Renal cortical epithelial cell (primary cell): ENCODE measurements at places on chromosomes 4 and X.

GRCh38 chr4:10321931-10322330, 135.3 kb downstream of the ZNF518B start:
- DNase-seq: no peak

DNA sequence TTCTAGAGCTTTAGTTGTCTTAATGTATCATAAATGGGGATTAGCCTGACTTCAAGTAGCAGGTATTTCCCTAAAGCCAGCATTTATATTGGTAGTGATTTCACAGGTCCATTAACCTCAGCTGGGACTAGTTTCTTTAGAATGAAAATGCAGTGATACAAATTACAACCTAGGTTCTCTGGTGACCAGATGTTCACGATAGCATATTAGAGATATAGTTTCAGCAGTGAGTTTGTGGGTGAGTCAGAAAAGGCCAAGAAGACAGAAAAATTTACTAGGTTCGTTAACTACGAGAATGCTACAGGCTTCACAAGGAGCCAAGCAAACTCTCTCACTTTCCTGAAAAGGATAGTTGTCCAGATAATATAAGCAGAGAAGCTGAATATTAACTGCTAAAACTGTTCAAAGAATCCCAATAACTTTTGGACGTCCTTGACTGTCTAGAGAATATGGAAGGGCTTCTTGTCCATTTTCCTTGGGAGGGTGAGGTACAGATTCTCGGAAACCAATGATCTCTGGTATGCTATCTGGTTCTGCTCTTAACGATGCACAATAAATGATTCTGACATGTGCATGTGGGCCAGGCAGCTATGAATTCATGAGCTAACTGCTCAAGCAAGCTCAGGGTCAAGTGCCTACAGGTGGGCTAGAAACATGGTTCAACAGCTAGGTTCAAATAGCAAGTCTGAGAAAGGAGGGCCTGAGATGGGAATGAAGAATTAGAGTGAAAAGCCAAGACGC, 6.0 kb upstream of the SPCS3 start:
- DNase-seq: no peak

- peak; percentile 77 for DNase-seq
Measured at GRCh38 chr4:84916227-84916626, 50.3 kb downstream of the WDFY3 start.

- peak; percentile 71 for DNase-seq
Measured at GRCh38 chrX:134186362-134187121, 50.4 kb upstream of the CCDC160 start.

DNA sequence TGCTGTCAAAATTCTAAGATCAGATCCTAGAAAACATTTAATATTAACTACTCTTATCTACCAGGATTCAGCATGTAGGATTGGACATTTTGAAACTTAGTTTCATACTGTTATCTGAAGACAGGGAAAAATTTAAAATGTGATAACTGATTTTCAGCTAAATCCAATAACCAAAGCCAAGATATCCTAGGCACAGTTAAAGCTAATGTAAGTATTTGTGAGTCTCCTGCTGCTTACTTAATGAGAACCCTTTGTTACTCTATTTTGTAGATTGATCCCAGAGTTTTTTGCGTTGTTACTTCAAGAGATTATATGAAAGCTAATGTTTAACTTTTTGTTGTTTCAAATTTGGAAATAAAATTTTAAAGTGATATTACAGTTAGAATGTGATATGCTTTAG, 2.0 kb downstream of the CPE start:
- no peak for DNase-seq

DNA sequence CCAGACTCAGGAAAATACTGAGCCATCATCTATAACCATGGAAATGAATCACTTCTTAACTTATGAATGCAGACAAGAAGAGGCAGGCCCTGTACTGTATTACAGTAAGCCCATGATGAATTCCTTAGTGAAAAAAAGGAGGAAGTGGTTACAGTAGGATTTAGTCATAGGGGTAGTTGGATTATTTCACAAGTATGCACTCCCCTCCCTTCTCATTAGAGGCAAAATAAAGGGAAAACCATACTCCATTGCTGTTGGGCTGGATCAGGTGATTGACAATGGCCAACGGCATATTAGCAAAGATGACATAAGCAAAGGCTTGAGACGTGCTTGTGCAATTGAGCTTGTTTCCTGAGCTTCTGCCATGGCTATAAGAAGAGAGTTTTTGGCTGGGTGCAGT, 181.1 kb upstream of the PRPS2 start:
- peak; percentile 4 for DNase-seq

GRCh38 chrX:83934220-83934619, 73.3 kb downstream of the CYLC1 start:
- DNase-seq: no peak

DNA sequence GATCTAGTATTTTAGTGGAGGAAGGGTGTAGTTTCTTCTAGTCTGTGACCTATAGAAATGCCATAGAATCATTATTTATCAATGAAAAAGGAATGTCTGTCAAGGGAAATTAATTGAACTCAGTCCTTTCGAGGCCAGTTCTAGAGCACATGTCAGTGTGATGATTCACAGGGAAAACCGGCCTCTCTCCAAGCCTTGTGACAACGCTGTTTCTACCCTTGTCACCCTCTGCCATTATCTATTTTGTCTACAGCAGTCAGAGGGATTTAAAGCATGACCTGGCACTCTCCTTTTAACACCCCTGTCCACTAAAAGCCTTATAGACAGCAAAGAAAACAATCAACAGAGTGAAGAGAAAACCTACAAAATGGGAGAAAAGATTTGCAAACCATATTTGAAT, 119.8 kb downstream of the DRD5 start:
- DNase-seq: no peak

- peak; percentile 9 for DNase-seq
Measured at GRCh38 chr4:163694385-163694784, 199.9 kb downstream of the TMA16 start.

DNA sequence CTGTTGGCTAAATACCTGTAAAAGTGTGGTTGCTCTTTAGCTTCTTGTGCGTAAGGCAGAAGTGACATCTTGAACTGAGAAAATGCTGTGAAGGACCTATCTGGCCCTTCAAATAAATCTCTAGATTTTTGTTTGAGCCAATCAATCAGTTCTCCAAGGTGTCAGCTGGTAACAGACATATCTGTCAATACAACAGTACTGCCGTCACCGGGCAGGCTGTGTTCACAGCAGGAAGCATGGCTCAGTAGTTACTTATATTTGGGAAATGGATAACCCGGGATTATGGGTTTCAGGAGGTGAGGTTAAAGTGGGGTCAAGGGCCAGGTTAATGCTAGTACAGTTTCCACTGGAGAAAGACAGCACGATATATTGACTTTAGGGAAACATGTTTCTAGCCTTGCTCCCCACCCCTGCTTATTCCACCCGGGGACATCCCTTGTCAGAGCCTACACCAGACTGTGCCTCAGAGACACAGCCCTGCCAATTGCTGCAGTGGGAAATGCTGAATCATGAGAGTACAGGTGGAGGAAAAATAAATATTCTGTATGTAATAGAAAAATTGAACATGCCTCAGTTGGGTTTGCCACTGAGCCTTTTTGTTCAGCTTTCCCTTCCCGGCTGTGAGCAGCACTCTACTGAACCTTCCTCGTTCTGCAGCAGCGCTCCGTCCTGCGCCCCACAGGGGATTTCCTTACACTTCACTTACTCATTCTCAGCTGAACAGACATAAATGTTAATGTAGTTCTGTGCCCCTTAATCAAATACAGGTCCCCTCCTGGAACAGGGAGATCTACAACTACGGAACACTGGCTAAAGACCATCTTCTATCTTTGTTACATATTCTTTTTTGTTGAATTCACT, 121.1 kb downstream of the MGST2 start:
- DNase-seq: peak; percentile 49

DNA sequence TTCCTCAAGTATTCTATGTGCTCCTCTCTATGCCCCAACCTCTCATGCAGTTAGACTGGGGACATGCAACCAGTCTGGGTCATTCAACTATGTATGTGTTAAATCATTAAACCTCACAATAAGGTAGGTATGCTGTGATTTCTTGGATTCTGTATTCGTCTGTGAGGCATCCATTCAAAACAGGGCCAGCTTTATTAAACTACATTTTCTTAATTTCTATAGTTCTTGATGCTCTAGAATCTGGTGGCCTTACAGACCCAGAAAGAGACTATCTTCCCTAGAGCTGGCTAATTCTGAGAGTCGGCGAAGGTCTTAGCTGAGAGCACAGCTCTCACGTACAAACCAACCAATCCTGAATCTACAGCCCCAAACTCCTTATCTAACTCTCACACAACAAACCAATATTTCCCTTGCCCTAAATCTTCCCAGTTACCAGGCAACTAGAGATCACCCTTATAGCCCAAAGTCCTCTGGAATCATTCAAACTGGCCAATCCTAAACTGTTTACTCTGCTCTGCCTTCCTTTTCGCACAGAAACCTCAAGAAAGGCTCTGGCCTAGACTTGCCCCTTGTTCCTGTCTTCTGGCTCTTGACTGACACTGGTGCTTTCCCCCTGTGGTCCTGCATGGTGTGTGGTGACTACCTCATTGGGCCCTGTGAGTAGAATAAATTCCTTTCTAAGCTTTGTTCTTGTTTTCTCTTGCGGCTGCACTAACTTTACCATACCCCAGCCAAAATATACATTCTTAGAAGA, 203.5 kb upstream of the TET2 start:
- no peak for DNase-seq

DNA sequence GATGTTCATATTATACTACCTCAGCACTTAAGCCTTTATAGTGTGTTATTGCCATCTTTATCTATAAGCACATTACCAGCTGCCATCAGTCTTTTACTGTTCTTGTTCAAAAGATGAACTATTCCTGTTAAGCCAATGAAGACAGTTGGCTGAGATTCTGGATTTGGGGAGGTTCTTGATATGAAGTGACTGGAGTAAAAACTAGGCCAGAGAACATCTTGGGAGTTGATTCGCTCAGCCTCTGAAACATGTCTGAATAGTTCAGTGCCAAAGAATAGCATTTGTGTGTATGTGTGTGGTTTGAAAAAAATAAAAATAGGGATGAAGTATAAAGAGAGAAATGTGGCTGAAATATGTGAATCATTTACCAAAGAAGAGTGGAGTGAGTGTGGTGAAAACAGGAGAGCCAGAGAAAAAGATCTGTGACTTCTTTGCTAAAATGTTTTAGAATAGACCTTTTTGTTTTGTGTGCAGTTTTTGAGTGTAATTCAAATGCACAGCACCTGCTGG, 15.2 kb downstream of the EXOC1 start:
- peak; percentile 7 for DNase-seq

- peak; percentile 18 for DNase-seq
Measured at GRCh38 chr4:127631420-127631819, 1.3 kb upstream of the INTU start.

GRCh38 chrX:65744965-65745364, 77.5 kb downstream of the MSN start:
- DNase-seq: no peak

GRCh38 chr4:166091912-166092510, 219.0 kb downstream of the TLL1 start:
- peak; percentile 53 for DNase-seq

GRCh38 chr4:122450847-122451246, 5.7 kb downstream of the IL2 start:
- DNase-seq: peak; percentile 50

DNA sequence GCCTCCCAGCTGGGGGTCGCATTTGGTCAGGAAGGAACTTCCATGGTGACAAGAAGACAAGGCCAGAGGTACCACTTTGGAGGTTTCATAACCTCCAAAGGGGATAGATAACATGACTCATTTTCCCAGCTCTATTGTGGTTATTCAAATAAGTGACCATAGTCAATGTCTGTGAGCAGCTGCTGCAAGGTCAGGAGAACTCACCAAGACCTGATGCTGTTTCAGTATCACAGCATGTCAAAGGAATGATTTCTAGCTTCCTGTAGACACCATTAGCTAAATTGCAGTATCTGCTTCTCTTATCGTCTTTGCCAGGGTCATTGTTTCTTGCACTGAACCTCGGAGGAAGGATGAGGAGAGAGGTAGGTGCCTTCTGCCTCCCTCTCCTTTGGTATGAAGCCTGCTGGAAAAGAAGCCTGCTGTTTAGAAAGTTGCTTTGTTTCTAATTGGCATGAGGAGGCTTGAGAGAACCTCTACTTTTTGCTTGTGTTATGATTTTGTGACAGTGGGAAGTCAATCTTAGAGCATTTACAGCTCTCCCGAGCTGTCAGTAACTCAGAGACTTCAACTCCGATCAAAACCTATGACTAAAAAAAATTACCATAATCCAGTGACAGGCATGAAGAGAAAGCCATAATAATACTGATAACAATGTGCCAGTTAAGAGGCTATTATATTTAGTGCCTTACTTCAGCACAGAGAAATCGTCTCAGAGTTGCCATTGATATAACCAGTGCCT, 38.0 kb upstream of the GATB start:
- DNase-seq: peak; percentile 44

DNA sequence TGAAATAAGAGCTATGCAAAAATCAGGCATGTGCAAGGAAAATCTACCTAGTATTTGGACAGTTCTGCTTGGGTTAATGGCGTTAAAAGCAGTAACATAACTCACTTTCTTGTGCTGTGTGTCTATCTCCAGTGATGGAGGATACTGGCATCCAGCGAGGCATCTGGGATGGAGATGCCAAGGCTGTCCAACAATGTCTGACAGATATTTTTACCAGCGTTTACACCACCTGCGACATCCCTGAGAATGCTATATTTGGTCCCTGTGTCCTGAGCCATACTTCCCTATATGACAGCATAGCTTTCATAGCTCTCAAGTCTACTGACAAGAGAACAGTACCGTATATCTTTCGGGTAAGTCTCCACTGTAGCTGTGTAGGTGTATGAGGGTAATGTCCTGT, 2.6 kb downstream of the PRDM8 start:
- DNase-seq: no peak

- DNase-seq: peak; percentile 12
Measured at GRCh38 chr4:144738649-144739048, 92.7 kb downstream of the HHIP start.

DNA sequence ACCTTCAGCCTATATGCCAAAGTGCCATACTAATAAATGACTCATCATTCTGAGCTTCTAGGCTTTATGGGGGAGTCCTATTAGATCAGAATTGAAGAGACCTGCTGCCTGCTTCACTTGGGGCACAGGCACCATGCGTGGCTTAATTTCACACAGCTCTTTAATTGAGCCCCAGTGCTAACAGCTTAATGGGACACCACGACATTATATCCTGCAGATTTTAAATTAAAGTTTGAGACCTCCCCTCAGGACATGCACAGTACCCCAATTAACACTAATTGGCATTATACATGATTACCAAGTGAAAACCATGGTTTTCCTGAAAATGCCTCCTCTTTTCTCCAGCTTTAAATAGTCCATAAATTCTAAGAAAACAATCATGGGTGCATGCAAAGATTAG, 6.8 kb downstream of the C1QTNF7 start:
- DNase-seq: no peak

GRCh38 chr4:35739308-35739707, 505.0 kb downstream of the ARAP2 start:
- no peak for DNase-seq
